ENCODE measurements at places on chromosomes 16 and 17. TPM values are rescaled to one million over a fixed set of nuclear protein-coding genes. Genes with fewer than 3 reads are reported as not detected.

- H3K36me3 ChIP-seq: peaks cover 20% of the 10 kb centered on the region
- no peak overlapping the region for H3K27ac ChIP-seq
Observed at GRCh38 chr17:79939094-79939435, 96.6 kb downstream of the TBC1D16 start.

DNA sequence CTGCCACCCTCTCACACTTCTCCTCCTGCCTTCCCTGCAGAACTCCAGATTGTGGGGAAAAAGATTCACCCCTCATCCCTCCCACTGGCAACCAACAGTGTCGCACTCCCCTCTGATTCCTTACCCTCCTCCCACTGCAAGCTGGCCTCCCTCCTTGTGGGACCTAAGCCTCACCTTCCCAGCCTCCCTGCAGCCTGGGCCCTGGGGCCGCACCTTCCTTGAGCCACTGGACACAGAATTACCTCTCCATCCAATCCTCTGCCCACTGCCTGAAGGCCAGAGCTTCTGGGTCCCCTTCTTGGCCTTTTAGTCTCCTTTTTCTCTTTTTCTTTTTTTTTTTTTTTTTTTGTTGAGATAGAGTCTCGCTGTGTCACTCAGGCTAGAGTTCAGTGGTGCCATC is 33.9 kb downstream of the NGFR start:
- no peak overlapping the region for H3K4me3 ChIP-seq
- H3K27ac ChIP-seq: peak overlapping the region; percentile 20
- H3K36me3 ChIP-seq: no peaks in the 10 kb centered on the region
- no peak for DNase-seq
- peaks cover 15% of the 10 kb centered on the region for H3K4me1 ChIP-seq

DNA sequence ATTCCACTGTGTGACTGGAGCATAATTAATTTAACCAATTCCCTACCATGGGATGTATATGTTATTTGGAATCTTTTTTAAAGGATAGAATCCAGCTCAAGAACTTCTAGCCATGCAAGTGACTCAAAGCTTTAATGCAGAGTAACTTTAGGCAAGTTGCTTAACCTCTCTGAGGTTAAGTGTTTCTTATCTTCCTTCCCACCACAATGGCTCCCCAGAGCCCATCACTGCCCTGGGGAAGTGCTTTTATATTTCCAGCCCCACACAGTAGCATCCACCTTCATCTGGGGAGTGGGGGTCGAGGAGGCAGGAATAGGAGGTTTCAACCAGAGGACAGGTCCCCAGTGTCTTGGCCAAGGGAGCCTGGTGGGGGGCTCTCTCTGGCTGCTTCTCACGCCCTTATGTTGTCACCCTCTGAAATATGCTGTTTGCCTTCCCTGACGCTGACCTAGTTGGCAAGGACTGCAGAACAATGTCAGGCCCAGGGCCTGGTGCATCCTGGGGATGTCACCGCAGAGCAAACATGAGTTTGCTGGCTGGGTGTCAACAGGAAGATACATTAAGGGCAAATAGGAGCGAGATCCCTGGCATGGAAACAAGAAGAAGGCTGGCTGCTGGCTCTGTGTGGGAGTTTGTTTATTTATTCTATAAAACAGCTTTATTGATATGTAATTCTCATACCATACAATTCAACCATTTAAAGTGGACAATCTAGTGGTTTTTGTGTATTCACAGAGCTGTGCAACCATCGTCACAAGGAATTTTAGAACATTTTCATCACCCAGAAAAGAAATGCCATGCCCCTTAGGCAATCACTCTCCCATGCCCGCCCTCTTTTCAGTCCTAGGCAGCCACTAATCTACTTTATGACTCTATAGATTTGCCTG is 46.6 kb upstream of the WSB1 start:
- DNase-seq: no peak
- peaks cover 34% of the 10 kb centered on the region for H3K4me1 ChIP-seq
- no peaks in the 10 kb centered on the region for H3K36me3 ChIP-seq
- no peak overlapping the region for H3K4me3 ChIP-seq
- H3K27me3 ChIP-seq: peaks cover 18% of the 10 kb centered on the region

- no peak overlapping the region for H3K4me3 ChIP-seq
- peaks cover 3% of the 10 kb centered on the region for H3K4me1 ChIP-seq
- H3K36me3 ChIP-seq: no peaks in the 10 kb centered on the region
- no peaks in the 10 kb centered on the region for H3K27me3 ChIP-seq
- no peak for DNase-seq
- H3K27ac ChIP-seq: no peak overlapping the region
Observed at GRCh38 chr16:27446721-27447120, 44.7 kb downstream of the IL21R start.

DNA sequence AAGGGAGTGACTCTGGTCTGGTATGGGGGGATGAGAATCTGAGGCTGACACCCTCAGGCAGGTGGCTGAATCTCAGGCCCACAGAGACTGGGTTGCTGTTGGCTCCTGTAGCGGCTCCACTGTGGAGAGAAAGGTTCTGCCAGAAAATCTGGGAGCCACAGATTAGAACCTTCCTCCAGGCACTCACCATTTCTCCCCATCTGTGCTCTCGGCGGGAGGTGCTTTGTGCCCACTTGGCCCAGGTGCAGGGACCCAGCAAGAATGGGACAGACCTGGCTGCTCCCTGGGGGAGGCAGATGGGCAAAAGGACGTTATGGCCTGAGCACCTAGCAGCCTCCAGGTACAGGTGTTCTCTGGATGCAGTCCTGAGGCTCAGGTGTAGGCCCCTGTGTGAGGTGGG is 20.1 kb downstream of the RAB11FIP3 start:
- peaks cover 3% of the 10 kb centered on the region for H3K4me1 ChIP-seq
- no peak for DNase-seq
- H3K27me3 ChIP-seq: no peaks in the 10 kb centered on the region
- H3K4me3 ChIP-seq: no peak overlapping the region
- no peak overlapping the region for H3K27ac ChIP-seq
- no peaks in the 10 kb centered on the region for H3K36me3 ChIP-seq

GRCh38 chr16:70745536-70746025 is 55.4 kb downstream of the VAC14 start:
- peaks cover 22% of the 10 kb centered on the region for H3K4me1 ChIP-seq
- no peak for DNase-seq
- H3K36me3 ChIP-seq: peaks cover 16% of the 10 kb centered on the region
- H3K4me3 ChIP-seq: no peak overlapping the region

DNA sequence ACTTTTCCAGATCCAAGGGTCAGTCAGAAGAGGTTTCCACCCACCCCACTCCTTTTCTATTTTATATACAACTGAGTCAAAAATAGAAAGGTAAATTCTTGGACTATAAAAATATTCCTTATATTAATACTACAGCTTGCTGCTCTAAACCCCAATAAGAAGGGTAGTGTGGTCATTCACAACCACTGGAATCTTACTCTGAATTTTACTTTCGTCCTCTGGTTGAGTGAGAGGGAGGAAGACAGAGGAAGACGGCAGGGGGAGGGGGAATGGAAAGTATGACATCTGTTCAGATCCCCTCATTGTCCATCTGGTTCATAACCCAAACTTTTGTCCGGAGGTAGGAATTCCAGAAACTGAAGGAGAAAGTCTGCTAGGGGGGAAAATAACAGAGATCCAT is 67.2 kb downstream of the MAF start:
- DNase-seq: no peak
- H3K27me3 ChIP-seq: no peaks in the 10 kb centered on the region
- no peak overlapping the region for H3K4me3 ChIP-seq
- no peaks in the 10 kb centered on the region for H3K4me1 ChIP-seq
- no peak overlapping the region for H3K27ac ChIP-seq

GRCh38 chr17:51251010-51251409 is 8.8 kb downstream of the MBTD1 start:
- no peak for DNase-seq
- H3K27ac ChIP-seq: no peak overlapping the region
- H3K4me1 ChIP-seq: peaks cover 2% of the 10 kb centered on the region
- H3K4me3 ChIP-seq: no peak overlapping the region

- H3K4me1 ChIP-seq: peaks cover 40% of the 10 kb centered on the region
- no peak overlapping the region for H3K4me3 ChIP-seq
- DNase-seq: no peak
- H3K36me3 ChIP-seq: peaks cover 13% of the 10 kb centered on the region
- no peaks in the 10 kb centered on the region for H3K27me3 ChIP-seq
- H3K27ac ChIP-seq: no peak overlapping the region
Observed at GRCh38 chr16:53901408-53901807, 197.5 kb downstream of the FTO start.

DNA sequence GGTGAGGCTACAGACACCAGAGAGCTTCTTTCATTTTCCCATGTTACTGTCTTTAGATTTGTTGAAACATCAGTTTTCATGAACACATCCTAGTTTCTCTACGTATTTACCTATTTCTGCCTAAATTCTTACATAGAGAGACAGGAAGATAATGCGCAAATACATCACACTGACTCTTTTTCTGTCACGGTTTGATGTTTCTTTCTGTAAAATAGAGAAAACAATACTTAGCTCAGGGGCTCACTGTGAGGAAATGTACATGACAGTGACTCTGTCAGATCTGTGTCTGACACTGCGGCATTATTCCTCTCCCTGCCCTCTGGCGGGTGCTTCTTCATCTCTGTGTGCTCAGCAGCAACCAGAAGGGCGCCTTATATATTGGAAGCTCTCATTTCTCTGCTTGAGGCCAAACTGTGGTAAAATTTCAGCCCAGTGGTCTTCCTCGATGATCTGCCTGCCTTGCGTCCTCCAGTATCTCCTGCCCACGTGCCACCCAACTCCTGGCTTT is 264.1 kb downstream of the PHKB start:
- peaks cover 41% of the 10 kb centered on the region for H3K27me3 ChIP-seq
- DNase-seq: no peak
- no peak overlapping the region for H3K4me3 ChIP-seq
- no peaks in the 10 kb centered on the region for H3K36me3 ChIP-seq
- no peak overlapping the region for H3K27ac ChIP-seq
- peaks cover 9% of the 10 kb centered on the region for H3K4me1 ChIP-seq

Gene AURKB
- total RNA-seq: 37.4 TPM

Gene SLC52A1
- 0.20 TPM for total RNA-seq

Gene ARHGAP23
- total RNA-seq: 87.2 TPM

Gene IL34
- total RNA-seq: 1.4 TPM

Gene C1QTNF1
- total RNA-seq: 22.1 TPM

Data from mesothelial cell of epicardium (in vitro differentiated cells).